AG04449 (cell line): ENCODE measurements at places on chromosomes 2 and 18.

DNA sequence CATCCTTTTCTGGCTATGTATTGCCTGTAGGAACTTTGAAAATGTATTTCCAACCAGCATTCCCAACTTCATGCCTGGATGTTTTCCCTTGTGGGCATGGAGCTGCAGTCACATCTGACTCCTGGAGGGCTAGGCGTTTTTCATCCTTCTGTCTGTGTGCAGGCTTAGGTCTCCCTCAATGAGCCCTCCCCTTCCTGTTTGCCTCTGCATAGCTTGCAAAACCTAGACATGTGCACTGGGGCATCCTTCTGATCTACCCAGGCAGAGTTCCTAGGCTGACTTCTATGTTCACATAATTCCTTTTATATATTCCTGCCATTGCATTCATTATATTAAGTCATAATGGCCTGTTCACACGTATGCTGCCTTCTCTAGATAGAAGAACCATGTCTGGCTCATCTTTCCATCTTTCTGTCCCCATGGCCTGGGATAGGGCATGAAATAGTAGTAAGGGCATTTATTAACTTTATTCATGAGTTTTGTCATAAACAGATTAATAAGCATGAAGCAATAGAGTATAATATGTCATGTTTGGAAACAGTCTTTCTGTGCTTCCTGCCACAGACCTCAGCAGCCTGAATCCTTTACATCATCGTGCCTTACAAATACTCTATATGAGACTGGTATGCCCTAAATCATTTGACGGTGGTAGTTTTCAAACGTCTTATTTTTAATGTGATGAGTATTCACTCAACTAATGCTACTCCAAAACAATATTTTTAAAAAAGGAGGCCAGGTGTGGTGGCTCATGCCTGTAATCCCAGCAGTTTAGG is 195.6 kb downstream of the TGIF1 start:
- no peak for DNase-seq

GRCh38 chr2:20145497-20146193 is 79.3 kb downstream of the SDC1 start:
- no peak for DNase-seq

- DNase-seq, result no peak
Observed at GRCh38 chr18:61764381-61764780, 128.4 kb downstream of the RNF152 start.

- DNase-seq, result no peak
Observed at GRCh38 chr2:50786345-50786744, 245.6 kb downstream of the NRXN1 start.

DNA sequence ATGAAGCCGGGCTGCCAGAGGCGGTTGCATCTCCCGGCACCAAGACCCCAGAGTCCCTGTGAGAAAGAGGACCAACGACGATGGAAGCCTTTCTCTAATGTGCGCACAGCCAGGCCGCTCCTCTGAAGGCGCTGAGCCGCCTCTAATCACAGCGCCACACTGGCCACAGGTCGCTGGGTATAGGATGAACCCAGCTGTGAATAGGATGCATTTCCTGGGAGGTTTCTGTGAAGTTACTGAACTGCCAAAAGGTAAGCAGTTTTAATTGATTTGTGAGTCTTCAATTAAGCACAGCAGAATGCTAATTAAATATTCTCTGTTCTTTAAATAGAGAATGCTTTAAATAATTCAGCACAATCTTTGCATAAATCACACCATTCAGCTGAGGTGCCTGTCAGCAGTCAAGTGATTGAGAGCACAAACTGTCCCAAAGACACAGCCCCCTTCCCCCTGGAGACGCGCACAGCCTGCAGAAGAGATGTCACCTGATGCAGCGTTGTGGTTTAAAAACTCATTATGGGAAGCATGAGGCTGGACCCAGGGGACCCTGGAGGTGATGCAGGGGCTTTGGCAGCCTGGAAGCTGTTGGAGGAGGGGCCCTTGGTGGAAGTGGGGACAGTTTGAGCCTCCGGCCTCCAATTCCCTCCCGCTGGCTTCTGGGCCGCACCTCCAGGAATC is 98.1 kb downstream of the RTP5 start:
- DNase-seq, result no peak

DNA sequence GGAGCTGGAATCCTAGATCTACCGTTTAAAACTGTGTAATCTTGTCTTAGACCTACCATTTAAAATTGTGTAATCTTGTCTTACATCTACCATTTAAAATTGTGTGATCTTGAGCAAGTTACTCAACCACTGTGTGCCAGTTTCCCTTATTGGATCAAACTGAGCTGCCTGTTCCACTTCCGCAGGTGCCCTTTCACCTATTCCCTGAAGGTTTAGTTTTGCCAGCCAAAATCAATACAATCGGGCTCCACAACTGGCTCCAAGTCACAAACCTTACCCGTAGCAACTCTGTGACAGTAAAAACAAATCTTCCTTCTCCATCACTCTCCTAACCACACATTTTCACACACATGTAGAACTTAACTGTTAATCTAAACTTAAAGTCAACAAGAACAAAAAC is 20.1 kb downstream of the DOCK10 start:
- no peak for DNase-seq

DNA sequence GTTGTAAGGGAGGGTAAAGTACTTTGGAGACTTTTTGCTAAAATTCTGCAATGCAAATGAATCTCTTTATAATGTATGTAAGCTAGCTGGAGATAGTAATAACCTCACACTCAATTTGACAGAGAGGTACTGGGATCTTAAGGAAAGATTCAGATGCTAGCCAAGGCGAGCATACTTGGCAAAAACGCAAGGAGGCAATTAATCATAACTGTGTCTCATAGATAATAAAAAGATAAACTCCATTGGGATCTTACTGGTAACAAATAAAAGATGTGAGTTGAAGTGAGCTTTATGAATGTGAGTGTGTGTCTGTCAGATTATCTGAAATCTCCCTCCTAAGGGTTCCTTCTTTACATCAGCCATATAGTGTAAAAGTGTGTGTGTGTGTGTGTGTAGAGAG is 533.0 kb downstream of the TMX3 start:
- no peak for DNase-seq
